ENCODE measurements at places on chromosomes 1 and 21.

GRCh38 chr1:14625572-14625971 is 27.1 kb downstream of the KAZN start:
- no peak for DNase-seq

DNA sequence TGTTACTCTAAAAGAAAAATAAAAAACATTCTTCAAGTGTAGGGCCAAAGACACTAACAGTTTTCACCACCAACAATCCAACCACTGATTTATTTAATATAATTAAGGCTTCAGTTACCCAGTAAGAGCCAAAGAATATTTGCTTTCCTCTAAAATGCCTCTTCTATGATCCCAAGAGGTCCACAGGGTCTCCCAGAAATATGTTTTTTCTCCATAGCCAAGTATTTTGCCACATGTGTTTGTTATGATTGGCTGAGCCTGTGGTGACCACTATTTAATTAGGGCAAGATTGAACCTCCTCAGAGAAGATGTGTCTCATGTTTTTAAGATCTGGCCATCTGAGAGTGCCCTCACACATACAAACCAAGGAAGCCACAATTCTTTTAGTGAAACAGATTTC is 135.9 kb downstream of the TPR start:
- DNase-seq = no peak

DNA sequence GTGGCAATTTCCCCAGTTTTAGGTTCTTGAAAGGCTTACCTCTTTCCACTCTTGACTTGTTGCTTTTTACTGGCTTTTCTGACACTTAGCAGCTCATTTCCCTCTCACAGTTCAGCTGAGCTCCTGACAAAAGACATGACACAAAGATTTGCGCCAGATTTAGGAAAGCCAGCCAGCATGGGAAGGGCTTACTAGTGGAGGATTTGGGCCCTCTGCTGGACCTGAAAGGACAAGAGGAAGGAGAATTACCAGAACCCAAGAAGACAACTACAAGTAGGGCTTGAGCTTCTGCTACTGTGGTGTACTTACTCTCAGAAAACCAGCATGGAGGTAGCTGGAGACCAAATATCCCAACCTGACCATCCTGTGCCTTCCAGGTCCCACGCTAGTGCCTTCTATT is 784.5 kb downstream of the BRINP3 start:
- no peak for DNase-seq

DNA sequence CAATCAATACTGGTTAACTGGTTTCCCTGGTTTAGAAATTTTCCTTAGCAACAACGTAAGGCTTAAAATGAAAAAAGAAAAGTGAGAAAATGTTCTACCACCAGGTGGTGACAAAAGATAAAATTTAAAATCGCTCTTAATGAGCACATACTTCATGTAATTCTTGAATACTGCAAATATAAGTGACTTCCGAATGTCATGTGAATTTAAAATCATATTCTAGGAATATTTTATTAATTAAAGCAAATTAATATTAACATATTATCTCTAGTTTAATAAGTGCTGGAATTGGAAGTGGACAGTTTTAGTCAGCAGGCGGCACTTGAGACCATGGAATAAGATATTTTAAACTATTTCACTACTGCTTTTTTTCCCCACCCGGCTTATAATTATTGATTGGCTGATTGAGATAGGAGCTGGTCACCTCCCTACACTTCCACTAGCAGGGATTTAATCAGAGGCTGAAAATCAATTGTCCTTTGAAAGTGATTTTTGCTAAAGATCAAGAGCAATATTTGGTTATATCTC is 5.0 kb upstream of the ADAMTS1 start:
- no peak for DNase-seq

- DNase-seq = no peak
These were observed 93.4 kb upstream of the KCNK1 start for GRCh38 chr1:233520261-233521191.

- DNase-seq = no peak
These were observed 6.6 kb downstream of the PEF1 start for GRCh38 chr1:31637915-31638673.

DNA sequence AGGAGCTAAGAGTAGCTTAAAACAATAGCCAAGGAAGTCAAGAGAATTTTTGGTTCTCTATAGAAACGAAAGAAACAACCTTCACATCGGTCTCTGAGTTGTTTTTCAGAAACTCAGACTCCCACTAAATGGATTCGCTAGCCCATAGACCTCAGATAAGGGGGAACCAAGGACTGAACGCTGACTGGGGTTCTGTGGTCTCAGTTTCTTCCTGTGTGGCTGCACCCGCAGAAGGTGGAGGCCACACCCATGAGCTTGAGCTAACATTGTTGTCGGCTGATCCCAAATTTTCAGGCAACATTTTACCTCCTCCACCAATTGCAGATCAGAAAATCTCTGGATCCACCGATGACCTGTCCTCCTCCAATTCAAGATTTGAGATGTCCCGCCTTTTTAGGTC is 456.1 kb downstream of the AJAP1 start:
- no peak for DNase-seq

GRCh38 chr1:55418208-55419000 is 203.2 kb upstream of the USP24 start:
- DNase-seq = no peak

DNA sequence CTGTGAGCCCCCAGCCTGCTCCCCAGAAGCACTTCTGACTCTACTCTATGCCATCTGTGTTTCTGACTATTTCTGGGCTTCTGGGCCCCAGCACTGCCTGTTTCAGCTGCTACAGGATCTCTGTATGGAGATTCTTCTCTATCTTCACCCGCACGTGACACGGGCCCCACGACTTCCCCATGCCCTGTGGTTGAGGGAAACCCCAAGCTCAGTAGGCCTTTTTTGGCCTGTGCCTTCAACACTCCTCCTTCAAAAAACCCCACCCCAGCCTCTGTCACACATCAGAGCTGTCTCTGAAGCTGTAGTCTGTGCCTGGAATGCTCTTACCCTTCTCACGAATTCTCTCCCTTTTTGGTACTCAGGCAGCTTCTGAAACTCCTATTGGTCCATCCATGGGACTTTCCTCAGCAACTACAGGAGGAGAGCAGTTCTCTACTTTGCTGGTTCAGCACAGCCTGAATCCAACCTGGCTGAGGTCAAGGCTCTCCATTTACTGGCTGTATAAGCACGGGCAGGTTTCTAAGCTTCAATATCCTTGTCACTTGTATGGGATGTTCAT is 2.0 kb upstream of the NID1 start:
- peak; percentile 66 for DNase-seq

DNA sequence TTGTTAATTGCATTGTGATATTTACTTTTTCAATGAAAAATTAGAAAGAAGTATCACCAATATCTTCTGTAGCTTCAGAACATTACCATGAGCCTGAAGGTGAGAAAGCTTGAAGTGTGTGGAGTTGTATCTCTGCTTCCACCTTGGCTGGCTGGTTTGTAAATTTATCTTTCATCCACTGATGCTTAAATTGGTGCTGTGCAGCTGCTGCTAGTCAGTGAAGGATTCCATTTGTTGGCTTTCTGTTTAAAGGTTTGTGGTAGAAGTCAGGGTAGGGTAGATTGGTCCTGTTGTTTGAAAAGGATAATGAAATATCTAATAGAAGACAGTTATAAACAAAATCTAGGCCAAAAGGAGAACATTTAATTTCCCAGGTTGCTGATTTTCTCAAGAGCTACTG is 105.7 kb downstream of the C1orf21 start:
- no peak for DNase-seq

DNA sequence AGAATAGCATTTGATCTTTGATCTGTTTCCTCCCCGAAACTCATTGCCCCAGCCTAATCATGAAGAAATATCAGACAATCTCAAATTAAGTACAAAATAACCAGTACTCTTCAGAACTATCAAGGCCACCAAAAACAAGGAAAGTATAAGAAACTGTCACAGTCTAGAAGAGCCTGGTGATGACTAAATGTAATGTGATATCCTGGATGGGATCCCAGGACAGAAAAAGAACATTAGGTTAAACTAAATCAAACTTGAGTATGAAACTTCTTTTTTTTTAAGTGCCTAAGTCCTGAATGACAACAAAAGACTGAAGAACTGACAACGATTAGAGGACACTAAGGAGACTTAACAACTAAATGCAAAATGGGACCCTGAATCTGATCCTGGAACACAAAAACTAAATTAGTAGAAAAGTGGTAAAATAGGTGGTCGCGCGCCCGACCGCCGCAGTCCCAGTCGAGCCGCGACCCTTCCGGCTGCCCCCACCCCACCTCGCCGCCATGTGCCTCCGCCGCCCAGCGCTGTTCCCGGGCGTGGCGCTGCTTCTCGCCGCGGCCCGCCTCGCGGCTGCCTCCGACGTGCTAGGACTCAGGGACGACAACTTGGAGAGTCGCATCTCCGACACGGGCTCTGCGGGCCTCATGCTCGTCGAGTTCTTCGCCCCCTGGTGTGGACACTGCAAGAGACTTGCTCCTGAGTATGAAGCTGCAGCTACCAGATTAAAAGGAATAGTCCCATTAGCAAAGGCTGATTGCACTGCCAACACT is 5.5 kb upstream of the PRKAB2 start:
- no peak for DNase-seq

- DNase-seq = no peak
These were observed 2.9 kb upstream of the PIGR start for GRCh38 chr1:206949208-206949607.

DNA sequence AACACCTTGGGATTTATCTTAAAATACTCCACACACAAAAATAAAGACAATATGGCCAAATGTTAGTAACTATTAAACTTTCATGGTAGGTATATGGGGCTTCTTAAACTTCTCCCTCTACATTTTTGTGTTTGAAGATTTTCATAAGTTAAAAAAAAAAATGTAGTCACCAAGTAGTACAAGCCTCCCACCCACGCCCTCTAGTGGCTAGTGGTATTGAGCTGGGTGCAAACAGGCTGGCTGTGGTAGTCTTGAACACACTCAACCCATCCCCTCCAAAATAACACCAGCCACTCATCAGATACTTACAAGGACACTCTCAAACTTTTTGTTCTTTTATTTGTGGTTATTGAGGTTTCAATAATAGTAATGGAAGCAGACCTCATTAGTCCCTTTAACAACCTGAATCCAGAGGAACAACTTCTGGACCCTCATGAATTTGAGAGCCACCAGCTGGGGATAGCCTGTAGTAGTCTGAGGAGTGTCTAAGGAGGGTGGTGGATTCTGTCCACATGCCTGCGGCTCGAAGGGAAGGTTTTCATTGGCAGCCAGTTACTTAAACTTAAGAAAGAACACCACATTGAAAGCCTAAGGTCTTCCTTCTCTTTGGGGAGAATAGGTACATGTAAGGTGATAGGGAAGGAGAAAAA is 15.6 kb downstream of the RD3 start:
- DNase-seq = peak; percentile 58

DNA sequence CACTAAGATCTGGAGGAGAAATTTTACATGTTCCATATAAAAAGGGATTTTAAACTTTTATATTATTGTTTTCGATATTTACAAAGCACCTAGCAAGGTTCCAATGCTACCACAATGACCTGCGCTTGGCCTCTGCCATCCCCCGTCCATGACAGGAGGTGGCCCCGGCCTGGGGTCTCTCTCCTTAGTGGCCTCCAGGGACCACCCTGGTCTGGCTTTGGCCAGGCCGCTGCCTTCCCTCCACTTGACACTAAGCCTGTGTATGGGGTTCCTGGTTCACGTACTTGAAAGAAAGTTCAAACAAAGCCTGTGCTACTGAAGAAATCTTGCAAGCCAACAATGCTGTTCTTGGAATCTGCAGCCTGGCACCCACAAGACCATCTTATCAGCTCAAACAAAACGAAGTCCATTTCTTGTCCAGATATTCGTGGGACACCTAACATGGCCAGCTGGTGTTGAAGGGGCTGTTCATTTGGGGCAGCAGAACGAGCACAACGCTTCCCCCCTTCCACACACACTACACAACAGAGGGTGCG is 12.8 kb downstream of the PRDM15 start:
- no peak for DNase-seq

DNA sequence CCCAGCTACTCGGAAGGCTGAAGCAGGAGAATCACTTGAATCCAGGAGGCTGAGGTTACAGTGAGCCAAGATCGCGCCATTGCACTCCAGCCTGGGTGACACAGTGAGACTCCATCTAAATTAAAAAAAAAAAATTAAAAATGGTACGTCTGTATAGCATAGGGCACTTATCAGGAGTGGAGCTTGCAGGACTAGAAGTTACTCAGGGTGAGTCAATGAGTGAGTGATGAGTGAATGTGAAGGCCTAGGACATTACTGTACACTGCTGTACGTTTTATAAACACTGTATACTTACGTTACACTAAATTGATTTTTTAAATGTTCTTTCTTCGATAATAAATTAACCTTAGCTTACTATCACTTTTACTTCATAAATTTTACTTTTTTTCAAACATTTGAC is 183.6 kb downstream of the NR5A2 start:
- DNase-seq = no peak

- no peak for DNase-seq
These were observed 40.7 kb downstream of the WDR3 start for GRCh38 chr1:117970252-117970651.

- no peak for DNase-seq
These were observed 24.8 kb downstream of the FBXO2 start for GRCh38 chr1:11629184-11630016.

DNA sequence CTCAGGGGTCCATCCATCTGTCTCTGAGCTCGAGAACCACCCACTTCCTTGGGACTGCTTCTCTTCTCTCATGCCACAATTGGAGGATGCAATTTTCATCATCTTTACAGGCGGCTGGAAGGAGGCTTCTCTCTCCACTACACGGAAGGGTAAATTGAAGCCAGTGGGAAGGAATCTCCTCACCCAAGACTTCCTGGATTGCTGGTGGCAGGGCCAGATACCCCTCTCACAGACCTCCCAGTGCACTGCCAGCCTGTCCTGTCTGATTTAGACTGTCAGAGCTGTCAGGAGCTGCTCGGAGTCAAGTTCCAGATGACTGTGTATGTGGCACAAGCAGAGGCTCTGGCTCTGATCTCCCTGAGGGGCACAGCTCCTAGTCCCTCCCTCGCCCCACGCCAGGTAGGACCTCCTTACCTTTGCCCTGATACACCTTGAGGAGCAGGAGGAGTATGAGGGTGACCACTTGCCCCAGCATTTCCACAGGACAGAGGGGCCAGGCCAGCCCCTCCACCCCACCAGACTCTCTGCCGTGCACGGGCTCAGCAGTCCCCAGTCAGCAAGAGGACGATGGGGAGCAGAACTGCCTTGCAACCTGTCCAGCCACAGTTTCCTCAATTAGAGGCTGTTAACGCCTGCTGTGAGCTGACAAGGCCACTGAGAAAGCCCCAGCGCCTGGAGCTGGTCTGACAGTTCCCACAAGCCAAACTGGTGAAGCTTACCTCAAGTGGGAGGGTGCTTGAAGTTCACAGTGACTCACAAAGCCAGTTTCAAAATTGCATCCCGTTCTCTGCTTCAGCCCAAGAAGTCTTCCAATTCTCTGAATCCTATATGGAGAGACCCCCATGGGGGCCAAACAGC is at the start of gene CD244:
Gene CD244 (minus strand): TSS at position 685 of the 858 bp plus-strand sequence. CDS start 210 bp downstream, at position 475.
- no peak for DNase-seq
